ENCODE measurements at places on chromosomes 7 and 10.

- DNase-seq = no peak
Measured at GRCh38 chr10:91017198-91017597, 96.3 kb upstream of the ANKRD1 start.

DNA sequence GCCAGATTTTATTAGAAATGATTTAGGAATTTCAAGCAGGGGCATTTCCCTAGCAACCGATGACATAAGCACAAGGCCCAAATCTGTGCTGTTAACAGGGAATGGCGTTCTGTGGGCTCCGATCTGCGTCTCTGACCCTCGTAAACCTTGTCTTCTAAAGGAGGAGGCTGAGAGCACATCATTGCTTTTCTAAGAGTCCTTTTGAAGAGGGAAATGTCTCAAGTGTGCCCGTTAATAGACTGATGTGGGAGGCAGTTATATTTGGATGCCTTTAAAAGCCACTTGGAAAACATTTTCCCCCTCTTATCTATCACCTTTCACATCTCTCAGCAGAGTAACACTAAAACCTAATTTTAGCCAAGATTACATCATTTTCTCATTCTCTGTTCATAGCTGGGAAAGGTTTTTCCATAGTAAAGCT lies 424.1 kb upstream of the GALNT17 start:
- DNase-seq = no peak

DNA sequence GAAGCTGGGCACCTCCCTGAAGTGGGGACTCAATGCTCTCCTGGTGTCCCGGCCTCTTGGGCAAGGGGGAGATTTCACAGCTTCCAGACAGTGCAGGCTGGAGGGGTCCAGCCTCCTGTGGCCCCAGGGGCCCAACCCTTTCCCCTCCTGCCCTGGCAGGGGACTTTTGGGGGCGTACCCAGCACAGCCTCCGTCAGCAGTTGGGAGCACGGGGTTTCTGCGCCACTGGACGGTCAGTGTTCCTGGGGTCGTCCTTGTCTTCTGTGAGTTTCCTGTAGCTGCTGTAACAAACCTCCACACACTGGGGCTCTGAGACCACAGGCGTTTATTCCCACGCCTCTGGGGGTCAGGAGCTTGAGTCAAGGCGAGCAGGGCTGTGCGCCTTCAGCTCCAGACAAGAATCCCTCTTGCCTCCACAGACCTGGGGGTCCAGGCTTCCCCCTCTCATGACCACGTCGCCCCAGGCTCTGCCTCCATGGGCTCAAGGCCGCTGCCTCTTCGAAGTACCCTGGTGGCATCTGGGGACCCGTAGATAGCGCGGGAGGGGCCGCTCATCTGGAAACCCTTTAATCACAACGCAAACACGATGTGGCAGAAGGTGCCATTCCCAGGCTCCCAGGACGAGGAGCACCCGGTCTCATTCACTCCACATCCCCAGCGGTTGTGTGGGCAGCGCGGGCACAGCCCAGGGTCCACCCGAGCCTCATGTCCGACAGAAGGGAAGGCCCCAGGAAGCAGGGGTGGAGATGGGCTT lies 14.0 kb downstream of the PWWP2B start:
- DNase-seq = no peak

- no peak for DNase-seq
Measured at GRCh38 chr7:1755783-1756625, 85.9 kb downstream of the ELFN1 start.

DNA sequence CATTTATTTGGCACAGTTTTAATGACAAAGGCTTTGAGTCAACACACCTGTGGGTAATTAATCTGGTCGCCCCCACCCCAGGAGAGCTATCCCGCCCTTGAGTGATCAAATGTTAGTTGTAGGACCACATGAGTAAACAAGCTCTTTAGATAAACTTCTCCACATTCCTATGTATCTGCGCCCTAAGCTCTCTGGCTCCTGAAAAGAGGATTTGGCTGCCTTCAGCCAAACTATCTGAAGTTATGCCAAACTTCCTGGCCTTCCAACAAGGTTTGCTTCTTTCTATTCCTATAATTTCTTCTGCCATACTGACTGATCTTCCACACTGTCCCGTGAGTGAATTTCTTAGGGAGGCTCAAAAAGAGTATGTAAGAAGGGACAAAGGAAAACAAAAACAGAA lies 134.2 kb downstream of the RALA start:
- no peak for DNase-seq
